Stimulated activated CD8-positive, alpha-beta memory T cell treated with anti-CD3 and anti-CD28 coated beads, Interleukin-4, amount 100 ng/mL, for 4 hours (primary cell): ENCODE measurements at places on chromosomes 5 and 9.
A peak's percentile ranks its signal among the peaks of the same experiment; 100 is the strongest.

GRCh38 chr9:118882684-118883083 is 486.6 kb downstream of the BRINP1 start:
- no peak for DNase-seq

- no peak for DNase-seq
Observed at GRCh38 chr5:146336197-146336596, 2.4 kb upstream of the POU4F3 start.

DNA sequence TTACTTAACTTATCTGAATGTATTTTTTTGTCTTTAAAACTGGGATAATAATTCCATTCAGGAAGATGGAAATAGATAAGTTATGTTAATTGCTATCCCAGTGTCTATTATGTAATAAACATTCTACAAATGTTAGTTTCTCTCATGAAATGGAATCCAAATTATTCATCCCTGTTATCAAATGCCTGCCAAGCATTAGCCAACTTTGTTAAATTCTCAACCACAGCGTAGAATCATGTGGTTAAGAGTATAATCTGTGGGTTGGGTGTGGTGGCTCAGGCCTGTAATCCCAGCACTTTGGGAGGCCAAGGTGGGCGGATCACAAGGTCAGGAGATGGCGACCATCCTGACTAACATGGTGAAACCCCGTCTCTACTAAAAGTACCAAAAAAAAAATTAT is 912.9 kb upstream of the SEMA6A start:
- DNase-seq = no peak

DNA sequence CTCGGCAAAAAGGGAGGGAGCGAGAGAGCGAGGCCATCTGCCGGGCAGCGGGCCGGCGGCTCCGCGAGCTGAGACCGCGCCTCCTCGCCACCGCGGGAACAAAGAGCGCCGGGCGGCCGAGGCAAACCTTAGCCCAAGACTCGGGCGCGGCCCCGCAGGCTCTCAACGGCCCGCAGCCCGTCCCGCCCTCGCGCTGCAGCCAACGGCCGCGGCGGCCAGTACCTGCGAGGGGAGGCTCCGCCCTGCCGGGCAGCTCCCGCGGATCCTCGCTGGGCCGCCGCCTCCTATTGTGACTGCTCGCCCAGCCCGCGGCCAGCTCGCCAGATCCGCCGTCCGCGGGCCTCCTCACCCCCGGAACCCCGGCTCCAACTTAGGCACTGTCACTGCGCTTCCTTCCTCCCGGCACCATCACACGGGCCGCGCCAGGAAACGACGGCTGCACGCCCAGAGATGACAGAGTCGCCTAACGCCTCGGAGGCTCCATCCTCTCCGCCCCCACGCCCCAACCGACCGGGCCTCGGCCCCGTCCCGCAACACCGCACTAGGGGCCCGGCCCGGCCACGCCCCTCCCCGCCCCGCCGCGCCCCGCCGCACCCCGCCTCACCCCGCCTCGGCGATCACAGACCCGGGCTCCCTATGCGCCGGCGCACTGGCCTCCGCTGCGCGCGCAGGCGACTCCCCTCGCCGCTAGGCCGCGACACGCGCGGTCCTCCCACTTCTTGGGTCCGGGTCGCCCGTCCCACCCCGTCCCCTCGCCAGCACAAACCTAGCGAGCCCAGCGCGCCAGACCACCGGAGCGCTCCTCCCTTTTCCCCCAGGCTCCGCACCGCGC is 479 bp upstream of the RNF38 start:
- DNase-seq = peak; percentile 78

- DNase-seq = no peak
Observed at GRCh38 chr5:56632199-56632598, 183.2 kb upstream of the MAP3K1 start.

DNA sequence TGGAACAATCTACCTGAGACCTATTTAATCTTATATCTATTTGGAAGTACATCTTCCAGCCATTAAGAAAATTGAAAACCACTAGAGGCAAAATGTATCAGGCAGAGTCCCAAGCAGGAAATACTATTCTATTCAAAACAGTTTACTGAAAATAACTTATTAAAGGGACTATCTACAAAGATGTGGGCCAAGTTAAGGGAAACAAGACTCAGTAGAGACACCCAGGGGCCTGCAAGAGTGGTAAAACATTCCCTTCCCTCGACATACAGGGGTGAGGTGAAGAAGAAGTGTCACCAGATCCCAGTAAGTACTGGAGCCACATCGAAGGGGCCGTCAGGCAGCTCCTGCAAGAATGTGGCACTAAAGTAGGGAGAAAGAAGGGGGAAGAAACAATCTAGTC is 12.1 kb upstream of the NRG2 start:
- no peak for DNase-seq

GRCh38 chr5:132430746-132431145 is 59.8 kb downstream of the IRF1 start:
- no peak for DNase-seq

DNA sequence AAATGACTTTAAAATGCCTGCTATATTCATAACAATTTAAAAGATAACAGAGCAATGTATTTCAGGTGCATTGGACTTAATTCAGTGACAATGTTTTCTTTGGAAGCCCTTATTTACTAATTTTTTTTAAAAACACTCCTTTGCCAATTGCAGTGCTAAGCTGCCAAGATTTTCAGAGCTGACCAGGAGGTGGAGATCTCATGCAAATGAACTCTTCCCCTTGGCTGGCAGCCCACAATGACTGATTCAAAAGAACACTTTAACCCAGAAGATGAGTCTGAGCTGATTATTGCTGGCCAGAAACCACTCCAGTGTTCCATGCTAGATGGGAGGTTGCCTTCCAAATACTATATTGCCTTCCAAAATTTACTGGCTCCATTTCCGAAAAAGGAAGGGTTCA is 128.3 kb upstream of the CCNH start:
- no peak for DNase-seq

GRCh38 chr5:108528655-108529054 is 146.8 kb upstream of the FBXL17 start:
- DNase-seq = no peak

GRCh38 chr5:57550132-57550531 is 67.5 kb upstream of the ACTBL2 start:
- no peak for DNase-seq

- DNase-seq = no peak
Observed at GRCh38 chr5:102857076-102857818, 102.1 kb downstream of the PAM start.

DNA sequence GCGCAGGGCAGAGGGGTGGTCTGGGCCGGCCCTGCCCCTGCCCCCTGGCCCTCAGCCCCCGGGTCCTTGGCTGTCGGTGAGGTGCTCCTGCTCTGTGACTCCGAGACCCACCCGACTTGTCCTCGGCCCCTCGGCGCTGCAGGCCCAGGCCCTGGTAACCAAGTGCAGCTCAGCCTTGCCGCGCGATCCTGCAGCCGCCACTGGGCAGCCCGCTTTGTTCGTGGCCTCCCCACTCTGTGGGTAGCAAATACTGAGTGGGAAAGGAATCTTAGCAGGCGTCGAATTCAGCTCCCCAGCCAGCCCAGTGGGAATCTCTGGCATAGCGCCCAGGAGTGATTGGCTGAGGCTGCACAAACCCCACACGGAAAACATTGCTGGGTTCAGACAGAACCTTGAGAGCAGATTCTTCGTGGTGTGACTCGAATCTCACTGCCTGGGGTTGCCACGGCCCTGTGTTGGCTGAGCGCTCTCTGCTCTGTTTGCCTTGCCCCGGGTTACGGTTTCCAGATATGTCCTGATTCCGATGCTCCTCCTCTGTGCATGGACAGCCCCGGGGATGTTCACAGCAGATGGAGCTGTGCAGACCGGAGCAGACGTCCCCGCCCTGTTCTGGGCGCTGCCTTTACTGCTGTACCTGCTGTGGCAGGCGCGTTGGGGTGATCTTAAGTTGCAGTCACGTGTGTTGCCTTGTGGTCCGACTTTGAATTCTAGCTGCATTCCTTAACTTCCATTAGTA is 13.4 kb upstream of the EXOC3 start:
- no peak for DNase-seq
